Activated T-cell treated with anti-CD3 and anti-CD28 coated beads, Interleukin-2, amount 50 U/mL, for 4 hours (primary cell): ENCODE measurements at places on chromosomes 2 and 18.

DNA sequence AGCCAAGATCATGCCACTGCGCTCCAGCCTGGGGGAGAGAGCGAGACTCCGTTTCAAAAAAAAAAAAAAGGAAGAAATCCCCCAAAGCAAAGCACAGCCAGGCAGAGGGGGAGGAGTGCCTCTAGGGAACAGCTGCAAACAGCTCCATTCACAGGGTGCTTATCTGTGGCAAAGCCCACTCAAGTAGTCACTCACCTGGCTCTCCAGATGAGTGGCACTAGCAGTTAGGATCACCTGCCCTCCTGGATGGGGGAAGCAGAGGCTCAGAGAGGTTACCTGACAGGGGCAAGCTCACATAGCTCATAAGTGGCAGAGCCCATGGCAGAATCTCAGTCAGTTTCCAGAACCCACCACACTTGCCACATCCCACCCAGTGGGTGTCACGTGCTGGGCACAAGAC lies 30.3 kb downstream of the TFCP2L1 start:
- no peak for DNase-seq

DNA sequence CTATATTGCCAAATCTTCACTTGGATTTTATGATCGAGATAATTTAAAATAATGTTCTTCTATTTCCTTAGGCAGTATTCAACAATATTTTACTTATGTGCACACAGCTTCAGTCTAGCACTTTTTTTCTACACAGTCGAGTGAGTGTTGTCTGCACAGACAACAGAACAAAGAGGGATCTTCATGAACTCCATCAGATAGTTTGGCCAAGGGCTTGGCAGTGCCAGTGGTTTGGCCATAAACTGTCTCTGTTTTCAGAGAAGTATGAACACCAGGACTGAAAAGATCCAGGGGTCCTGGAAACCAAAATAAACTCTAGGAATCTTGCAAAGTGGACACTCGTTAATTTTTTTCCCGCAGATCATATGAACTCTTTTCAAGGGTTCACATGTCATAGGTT lies 547.3 kb downstream of the PLCL1 start:
- DNase-seq, result no peak

- DNase-seq, result no peak
Observed at GRCh38 chr2:21607572-21607971, 483.8 kb downstream of the TDRD15 start.

DNA sequence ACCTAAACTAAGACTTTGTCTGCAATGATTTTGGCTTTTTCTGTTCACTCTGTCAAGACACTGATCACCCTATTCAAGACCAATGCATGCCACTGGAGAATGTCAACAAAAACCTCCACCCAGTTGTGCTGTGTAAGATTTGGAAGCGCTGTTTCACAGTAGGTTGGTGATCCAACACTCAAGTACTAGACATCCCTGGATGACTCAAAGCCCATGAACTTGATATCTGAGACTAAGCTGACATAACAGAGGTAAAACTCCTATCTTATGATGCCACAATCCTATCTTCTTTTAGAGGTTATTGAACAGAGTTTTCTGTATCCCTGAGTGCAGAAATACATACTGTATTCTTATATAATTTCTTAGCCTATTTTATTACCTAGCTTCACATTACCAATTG lies 251.3 kb upstream of the ETAA1 start:
- DNase-seq, result no peak

- DNase-seq, result no peak
Observed at GRCh38 chr18:35190948-35191697, 49.7 kb upstream of the ZNF397 start.
